Cardiac ventricle fibroblast (primary cell): ENCODE measurements at places on chromosomes 6 and 20. TPM values are rescaled to one million over a fixed set of nuclear protein-coding genes. Genes with fewer than 3 reads are reported as not detected.

FUCA2 gene
- 38.5 and 46.1 TPM in 2 replicates for total RNA-seq

DYNLT2 gene
- total RNA-seq: 0.19 and 0.49 TPM in 2 replicates

DLGAP4 gene
- total RNA-seq: 32.3 and 38.0 TPM in 2 replicates

RGS17 gene
- total RNA-seq: 7.4 and 9.2 TPM in 2 replicates

LY6G6C gene
- total RNA-seq: not detected in 2 replicates

SYTL3 gene
- total RNA-seq: 0.15 and 0.37 TPM in 2 replicates

CYP39A1 gene
- total RNA-seq: 0.05 and 0.19 TPM in 2 replicates
